ENCODE measurements at places on chromosomes 4 and X.
A peak's percentile ranks its signal among the peaks of the same experiment; 100 is the strongest.

- no peak for DNase-seq
These were observed 2.3 kb upstream of the RNF212 start for GRCh38 chr4:1115528-1116293.

DNA sequence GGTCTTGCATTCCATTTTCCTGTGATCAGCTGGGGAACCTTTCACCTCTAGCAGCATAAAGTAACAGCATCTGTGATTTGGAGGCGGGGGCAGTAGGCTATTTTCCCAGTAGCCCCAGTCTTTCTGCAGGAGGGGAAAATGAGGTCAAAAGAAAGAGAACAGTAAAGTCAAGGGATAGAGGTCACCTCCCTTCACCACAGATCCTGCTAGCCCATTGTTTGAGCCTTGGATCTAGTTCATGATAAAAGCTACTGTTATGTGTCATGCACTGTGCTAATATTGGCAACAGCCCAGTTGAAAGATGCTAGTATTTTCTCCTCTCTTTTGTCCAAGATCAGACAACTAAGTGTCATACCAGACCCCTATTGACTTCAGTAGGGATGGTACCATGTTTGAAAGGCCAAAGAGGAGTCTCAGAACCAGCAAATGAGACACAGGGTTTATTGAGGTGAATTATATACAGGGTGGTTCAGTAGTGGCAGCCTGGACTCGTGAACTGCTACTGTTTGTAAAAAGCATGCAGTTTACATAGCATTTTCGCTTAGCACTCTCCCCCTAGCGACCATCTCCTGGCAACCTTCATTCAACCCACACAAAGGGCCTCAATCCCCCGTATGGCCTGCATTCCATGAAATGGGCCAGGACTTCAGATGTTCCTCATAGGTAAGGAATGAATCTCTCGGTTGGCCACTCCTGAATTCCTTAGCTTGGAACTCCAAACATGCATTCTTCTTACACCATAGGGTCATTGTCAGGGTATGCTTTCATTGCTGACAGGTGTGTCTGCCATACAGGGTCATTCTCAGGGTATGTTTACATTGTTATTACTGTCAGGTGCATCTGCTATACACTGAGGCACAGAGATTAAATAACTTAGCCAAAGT lies 170.0 kb upstream of the FRMPD4 start:
- no peak for DNase-seq

DNA sequence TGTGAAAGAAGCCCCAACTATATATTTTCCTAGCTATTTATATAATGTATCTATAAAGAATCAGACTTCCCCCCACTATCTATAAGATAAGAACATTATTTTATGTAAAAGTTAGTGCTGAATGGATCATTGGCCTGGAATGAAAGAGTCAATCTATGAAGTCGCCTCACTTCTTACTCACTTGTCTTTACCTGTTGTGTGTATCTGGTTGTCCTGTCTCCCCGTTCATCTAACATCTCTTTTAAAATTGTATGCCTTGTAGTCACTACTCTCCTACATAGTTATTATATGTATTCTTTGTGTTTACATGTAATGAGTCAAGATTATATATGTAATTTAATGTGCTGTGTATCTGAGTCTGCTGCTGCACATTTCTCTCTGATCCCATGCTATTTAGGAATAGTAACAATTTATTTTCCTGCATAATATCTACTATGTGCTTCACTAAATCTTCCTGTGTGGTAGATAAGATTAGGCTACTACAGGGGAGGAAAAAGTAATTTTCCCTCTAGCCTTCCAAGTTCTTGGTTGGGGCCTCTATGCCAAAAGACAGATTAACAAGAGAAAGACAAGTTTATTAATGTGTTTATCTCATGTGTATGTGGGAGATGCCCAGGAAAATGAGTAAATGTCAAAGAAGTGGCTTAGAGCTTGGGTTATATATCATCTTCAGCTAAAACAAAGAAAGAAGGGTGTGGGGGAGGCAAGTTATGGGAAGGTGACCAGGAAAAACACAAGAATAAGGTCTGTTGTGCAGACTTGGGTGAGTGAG lies 77.6 kb upstream of the FRMPD4 start:
- no peak for DNase-seq

GRCh38 chr4:100302061-100303026 lies 112.1 kb upstream of the DDIT4L start:
- DNase-seq = no peak

GRCh38 chr4:28073860-28074555 lies 1213.4 kb downstream of the STIM2 start:
- DNase-seq = no peak

DNA sequence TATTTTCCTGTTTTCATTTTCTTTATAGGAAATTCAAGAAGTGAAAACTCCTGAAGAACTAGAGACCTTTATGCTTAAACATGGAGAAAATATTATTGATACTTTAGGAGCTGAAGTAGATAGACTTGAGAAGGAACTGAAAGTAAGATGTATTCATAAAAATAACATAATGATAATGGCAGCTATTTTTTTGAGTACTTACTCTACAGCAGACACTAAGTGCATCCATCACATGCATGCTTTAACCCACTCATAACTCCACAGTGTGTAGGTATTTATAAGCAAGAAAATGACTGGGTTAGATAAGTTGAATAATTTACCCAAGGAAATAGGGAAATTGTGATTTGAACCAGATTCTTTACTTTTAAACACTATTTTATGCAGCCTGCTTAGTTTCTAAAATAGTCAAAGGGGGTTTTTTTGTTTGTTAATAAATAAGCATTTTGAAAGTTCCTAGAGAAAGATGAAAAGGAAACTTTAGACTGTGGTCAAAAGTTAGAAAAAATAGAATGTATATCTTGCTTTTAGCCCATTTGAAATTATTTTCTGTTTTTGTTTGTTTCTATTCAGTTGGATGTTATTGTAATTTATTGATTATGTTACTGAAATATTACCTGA lies 74.2 kb downstream of the BEND4 start:
- no peak for DNase-seq

DNA sequence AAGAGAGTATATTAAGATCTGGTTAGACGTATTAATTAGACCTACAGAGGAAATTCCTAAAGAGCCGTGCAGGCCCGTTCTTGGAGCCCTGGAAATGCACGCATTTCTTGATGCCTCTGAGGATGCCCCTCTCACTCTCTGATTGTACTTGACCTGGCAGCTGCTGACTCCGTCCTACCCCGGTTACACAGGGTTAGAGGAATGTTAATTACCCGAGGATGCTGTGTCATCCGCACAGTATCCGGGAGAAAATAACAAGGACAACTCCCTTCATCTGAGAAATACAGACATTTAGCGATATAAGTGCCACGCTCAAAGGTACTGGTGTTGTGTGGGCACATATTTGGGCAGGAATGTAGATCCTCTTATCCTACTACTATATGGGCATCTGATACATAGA lies 404.6 kb upstream of the FAT1 start:
- no peak for DNase-seq

DNA sequence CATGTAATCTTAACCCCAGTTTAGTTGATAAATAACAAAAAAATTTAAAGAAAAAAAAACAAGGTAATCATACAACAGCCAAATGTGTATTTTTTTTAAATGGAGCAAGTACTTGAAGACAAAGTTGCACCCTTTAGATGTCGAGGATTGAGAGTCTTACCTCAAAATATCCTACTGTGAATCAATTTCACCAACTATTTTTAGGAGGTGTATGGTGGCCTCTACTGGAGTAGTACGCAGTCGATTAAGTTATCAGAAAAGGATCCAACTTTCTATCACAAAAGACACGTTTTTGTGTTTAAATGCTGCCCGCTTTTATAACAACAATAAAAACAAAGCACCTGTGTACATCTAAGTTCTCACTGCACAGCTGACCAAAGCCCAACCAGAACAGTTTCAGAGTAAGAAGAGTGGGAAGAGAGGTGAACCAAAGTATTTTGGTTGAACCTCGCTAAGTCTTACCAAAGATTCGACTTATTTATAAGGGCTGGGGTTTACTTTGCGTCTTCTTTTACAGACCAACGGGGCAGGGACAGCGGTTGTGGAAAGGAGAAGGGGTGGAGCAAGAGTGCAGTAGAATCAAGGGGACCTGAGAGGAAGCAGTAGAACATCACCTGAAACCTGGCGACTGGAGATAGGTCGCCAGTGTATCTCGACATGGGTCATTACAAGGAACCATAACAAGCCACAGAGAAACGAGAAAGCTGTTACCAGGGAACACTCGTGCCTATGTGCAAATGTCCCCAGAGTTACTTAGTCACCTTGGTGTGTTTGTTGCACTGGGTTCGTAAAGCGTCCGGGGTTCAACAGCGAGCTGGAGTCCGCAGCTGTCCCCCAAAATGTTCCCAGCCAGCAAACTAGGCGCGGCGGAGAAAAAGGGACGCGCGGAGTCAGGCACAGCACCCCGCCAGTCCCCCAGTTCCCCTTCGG lies 1.1 kb downstream of the RPS6KA6 start:
- peak; percentile 2 for DNase-seq

GRCh38 chr4:107743532-107743931 lies 23.5 kb upstream of the PAPSS1 start:
- DNase-seq = no peak

DNA sequence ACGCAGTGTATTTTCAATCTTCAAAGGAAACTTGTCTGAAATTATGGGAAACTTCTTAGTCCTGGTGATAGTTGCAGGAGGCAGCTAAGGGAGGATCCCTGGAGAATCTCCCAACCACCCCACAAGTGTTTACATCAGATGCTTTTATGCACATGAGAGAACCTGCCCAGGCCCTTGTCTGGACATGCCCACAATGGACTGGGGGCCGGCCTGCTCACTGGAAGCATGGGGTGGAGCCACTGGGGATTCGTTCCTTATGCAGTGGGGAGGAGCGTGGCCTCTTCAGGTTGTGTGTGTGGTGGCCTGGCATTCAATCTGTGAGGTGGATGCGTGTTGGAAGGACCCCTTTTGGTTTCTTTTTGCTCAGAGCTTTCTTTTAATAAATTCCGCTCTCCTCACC lies 398.7 kb upstream of the PPP1R2C start:
- DNase-seq = no peak

GRCh38 chrX:22165732-22166457 lies 106.8 kb upstream of the CBLL2 start:
- DNase-seq = no peak

GRCh38 chr4:54423066-54423465 lies 194.0 kb downstream of the PDGFRA start:
- DNase-seq = no peak

- no peak for DNase-seq
These were observed 176.0 kb downstream of the MAML3 start for GRCh38 chr4:139977838-139978609.

DNA sequence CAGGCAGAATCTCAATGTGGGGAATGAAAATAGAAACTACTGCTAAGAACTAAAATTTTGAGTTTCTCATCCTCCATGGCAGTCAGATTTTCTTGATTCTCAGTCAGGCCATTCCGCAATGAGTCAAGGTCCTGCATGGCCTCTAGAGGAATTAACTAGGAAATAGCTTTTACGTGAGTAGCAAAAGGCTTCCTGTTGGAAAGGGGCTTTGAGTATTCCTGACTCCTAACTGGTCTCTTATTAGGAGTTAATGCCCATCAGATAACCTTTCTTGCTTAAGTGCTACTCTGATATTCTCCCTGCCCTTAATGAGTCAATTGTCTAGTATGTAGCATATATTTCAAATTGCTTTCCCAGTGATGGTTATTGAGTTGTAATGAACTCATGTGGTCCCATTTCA lies 65.7 kb upstream of the ARHGAP24 start:
- no peak for DNase-seq

DNA sequence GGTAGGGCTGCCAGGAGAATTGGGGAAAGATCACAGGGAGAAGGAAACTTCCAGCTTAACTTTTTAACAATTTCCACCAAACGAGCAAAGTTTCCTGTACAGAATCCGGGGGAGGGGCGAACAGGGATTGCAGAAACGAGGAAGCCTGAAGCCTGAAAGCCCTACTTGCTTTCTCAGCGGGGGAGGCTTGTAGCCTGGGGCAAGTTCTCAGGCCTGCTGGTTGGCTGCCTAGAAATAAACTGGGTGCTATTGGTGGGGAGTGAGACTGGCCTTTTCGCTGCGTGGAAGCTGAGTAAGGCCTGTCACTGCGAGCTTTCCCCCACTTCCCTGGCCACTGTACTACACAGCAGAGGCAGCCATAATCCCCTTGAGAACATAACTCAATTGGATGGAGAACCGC lies 110.8 kb upstream of the ATP8A1 start:
- DNase-seq = no peak

GRCh38 chrX:15750611-15751154 lies 12.6 kb downstream of the CA5B start:
- DNase-seq = no peak

- no peak for DNase-seq
These were observed 64.0 kb downstream of the GPRASP3 start for GRCh38 chrX:102784550-102784949.

DNA sequence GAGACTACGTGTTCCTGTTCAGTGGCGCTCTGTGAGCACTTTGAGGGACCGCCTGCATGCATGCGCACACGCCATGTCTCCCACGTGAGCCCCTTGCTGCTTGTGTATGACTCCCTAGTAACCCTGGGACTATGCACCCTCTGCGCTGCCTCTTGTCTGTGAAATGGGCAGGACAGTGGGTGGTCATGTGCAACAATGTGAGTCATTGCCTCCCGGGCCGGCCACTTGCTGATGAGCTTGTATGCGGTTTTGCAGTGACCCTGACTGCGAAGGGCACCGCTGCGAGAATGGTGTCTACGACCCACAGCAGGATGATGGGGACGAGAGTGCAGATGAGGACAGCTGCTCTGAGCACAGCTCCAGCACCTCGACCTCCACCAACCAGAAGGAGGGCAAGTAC lies 61.4 kb downstream of the TNIP2 start:
- DNase-seq = no peak

DNA sequence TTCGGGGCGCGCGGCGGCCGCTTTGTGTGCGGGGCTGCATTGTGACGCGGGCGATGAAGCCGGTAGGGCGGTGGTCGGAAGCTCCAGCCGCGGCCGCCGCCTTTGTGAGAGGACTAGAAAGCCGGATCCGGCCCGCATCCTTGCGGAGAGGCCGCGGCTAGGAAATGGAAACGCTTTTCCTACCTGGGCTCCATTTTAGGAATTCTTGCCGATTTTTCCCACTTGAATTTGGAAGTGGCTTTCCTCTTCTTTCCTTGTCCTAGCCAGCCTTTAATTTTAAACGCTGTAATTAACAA lies 708 bp downstream of the TMSB4X start:
- no peak for DNase-seq

GRCh38 chr4:67861513-67861912 lies 22.3 kb downstream of the TMPRSS11D start:
- no peak for DNase-seq

DNA sequence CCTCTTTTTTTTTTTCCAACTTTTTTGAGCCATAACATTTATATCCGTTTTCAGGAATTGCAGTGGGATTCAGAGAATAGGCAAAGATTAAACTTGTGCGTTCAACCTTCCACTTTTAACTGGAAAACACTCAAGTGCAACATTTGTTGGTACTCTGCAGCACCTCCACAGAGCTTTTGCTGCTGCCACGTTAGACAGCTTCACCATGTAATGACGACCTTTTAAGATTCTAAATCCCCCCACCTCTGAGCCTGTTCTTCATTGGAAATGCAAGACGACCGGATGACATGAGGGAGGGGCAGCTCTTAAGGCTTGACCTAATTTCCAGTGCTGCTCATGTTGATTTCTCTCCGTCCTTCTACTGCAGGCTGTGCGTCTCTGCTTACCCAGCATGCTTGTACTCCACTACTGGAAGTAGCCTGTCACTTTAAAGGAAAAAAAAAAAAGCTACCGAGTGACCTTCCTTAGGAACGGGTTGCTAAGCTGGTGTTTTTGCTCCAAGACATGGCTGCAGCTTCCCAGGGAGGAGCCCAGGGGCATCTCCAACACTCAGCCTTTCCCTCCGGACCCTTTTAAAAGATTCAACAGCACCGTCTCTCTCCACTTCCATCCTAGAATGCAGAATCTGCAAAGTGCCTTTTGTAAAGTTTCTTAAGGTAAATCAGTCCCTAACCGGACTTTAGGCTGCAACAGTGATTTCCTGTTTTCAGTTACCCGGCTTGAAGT lies at the start of gene CC2D2A:
CC2D2A (plus strand) TSS at position 481 of the 726 bp plus-strand sequence. CDS start 6,051 bp downstream, outside the sequence.
- DNase-seq = peak; percentile 10
